ENCODE measurements at places on chromosomes 12 and 14.

- no peak for DNase-seq
Observed at GRCh38 chr14:77882636-77883035, 82.7 kb downstream of the ADCK1 start.

GRCh38 chr14:75986439-75986765, 839 bp downstream of the IFT43 start:
- DNase-seq, result no peak

GRCh38 chr12:1220127-1221092, 229.4 kb downstream of the ERC1 start:
- DNase-seq, result no peak

DNA sequence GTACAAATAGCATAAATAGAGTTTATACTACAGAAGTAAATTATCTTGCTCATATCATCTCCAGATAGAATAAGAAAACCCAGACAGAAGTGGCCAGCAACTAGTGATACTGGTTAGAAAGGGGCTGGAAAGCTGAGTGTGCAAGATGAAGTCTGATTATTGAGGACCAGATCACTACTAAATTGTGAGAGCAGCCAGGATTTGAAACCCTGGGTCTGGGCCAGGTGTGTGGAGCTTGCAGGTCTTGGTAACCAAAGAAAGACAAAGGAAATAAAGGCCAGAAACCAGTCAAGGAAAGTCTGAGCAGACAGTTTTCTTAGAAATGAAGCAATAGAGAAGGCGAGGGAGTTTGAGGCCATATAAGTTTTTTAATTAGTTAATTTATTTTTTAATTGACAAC, 611.8 kb downstream of the ETNK1 start:
- no peak for DNase-seq

GRCh38 chr14:68583548-68584280, 209.2 kb downstream of the ZFP36L1 start:
- no peak for DNase-seq

GRCh38 chr14:103624860-103625259, 4.2 kb upstream of the KLC1 start:
- no peak for DNase-seq

GRCh38 chr14:102538602-102539543, 29.3 kb upstream of the ANKRD9 start:
- no peak for DNase-seq

GRCh38 chr12:26092346-26093105, 32.3 kb downstream of the BHLHE41 start:
- DNase-seq, result no peak

DNA sequence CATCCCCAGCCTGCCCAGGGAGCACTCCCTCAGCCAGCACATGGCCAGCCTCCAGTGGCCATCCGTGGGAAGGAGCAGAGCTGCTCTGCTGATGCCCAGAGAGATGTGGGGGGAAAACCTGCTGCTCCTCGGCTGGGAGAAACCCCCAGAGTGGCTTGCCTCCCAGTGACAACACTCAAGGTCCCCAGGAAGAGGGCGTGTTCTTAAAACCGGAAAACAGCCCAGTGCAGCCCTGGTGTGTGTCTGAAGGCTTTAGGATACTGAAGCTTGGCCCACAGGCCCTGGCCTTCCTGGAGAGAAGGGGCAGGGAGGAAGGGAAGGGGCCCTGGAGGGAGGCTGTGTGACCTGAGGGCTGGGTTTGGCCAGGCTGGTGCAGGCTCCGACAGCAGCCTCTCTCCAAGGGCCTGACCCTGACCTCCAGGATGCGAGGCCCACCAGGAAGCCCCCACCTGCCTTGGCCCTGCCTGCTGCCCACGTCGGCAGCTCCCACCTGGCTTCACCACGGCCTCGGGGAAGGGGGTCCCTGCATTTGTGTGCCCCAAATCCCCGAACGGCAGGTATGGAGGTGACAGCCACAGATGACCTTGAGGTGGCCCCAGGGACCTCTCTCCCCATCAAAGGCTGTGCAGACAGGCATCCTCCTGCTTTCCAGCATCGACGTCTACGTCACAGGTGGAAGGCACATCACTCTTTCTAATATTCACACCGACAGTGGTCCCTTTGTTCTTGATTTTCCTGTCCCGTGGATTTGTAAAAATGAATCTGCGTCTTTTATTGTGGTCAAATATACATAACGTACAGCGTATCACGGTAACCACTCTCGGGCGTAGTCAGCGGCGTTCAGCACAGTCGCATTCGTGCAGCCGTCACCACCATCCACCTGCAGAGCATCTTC, 190.0 kb upstream of the C14orf180 start:
- DNase-seq, result no peak

GRCh38 chr12:20361416-20361815, 6.9 kb upstream of the PDE3A start:
- DNase-seq, result no peak

DNA sequence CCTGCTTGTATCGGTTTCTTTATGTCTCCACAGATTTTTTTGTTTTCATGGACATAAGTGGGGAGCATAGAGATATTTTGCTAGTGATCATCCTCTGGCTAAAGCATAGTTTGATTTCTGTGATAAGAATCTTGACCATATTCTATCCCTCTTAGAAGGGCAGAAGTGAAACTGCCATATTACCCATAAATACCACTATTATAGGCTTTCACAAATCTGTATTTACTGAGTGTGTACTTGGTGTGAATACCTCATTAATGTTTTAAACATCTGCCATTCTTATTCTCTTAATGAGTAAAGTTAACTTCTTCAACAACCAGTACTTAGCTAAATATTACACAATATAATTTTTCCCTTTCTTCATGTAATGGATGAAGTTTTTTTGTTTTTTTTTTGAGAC, 16.1 kb downstream of the WNK1 start:
- DNase-seq, result no peak

GRCh38 chr14:91417120-91417982, at the start of gene CCDC88C:
CCDC88C (minus strand) TSS chr14:91417820; CDS start chr14:91417690, 130 bp downstream.
- DNase-seq, result no peak

DNA sequence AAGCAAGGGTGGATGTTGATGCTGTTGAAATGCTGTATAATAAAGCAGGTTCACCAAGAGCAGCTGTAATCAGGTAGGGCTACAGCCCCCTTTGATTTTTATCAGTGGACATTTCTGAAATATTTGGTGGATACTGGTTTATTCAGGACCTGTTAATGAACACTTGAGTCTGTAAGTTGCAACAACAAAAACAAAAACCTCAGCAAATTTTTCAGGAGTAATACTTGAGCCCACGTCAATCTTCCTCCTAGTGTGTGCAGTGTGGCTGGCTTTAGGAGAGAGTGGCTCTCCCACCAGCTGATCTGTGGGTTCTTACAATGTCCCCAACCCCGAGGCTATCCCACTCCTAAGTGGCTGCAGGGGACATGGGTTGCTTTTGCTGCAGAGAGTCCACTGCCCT, 347.8 kb downstream of the GLT1D1 start:
- DNase-seq, result no peak

GRCh38 chr12:83664650-83665049, 977.9 kb downstream of the TMTC2 start:
- DNase-seq, result no peak

DNA sequence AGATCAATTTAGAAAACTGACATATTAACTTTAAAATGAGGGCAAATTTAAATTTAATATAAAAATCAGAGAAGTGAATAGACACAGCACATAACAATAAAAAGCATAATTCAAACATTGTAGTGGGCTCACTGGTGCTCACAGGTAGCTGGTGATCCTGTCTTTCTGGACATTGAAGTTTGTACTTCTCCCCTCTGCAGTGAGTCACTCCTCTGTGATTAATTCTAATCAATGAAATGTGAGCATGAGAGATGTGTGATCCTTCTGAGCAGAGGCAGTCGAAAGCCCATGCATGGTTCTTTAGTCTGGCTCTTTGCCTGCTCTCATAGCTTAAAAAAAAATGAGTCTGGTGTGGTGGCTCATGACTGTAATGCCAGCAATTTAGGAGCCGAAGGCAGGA, 59.0 kb upstream of the RERGL start:
- no peak for DNase-seq

GRCh38 chr12:65329721-65330120, 51.2 kb downstream of the MSRB3 start:
- no peak for DNase-seq

DNA sequence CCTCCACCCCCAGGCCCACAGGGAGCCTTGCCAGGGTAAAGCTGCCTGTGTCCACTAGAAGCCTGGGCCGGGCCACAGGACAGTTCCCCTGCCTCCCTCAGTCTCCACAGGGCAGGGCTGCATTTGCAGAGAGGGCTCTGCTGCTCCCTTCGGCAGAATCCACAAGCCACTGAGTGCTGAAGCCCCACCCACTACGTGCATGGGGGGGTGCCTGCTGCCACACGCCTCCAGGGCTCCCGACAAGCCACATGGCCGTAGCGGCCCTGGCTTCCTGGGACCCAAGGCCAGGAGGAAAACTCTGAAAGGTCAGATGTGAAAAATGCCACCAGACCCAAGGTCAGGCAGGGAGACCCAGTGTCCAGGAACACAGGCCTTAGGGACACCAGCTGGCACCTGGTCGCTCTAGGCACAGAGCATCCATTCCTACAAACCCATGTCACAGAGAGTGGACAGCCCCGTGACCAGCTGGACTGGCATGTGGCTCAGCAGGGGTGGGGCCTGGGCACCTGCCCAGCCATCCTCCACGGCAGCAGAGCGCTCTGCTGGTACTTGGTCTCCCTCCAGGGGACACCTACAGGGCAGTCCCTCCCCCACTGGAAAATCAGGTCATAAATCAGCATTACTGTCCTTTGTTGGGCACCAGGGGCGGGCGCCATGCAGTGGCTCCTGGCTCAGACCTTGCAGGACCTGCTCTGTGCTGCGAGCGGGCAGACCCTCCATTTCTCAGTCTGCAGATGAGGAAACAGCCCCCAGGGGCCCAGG, 42.9 kb downstream of the CCDC85C start:
- DNase-seq, result no peak

GRCh38 chr14:29953501-29953900, 25.9 kb upstream of the PRKD1 start:
- no peak for DNase-seq

GRCh38 chr14:61048640-61049039, 67.6 kb downstream of the SLC38A6 start:
- DNase-seq, result no peak

DNA sequence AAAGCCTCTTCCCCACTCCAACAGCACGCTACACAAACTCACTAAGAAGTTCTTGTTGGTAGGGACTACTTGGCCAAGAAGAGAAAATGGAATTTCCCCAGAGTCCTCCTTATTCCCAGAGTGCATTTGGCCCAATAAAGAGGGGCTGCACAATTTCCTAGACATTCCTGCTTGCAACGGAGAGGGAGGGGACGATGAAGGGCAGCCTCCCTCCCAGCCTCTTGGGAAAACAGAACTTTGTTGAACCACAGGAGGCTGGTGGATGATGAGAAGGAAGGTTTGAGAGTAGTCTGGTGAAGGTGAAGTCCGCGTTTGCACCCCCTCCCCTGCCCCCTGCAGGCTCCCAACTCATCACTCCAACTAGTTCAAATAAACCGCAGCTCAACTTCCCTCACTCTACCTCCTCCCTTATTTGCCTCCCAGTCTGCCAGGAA, 19.1 kb upstream of the TBX3 start:
- DNase-seq, result no peak

GRCh38 chr14:53767566-53767965, 189.1 kb downstream of the BMP4 start:
- DNase-seq, result no peak

- DNase-seq, result no peak
Observed at GRCh38 chr14:70020352-70021170, 141.3 kb downstream of the SMOC1 start.

Measured in cortex of kidney (tissue), 1 donor.